A549 (cell line): ENCODE measurements at places on chromosomes 1 and 21.

GRCh38 chr1:151416231-151416630 is 16.9 kb downstream of the PSMB4 start:
- DNase-seq: no peak

DNA sequence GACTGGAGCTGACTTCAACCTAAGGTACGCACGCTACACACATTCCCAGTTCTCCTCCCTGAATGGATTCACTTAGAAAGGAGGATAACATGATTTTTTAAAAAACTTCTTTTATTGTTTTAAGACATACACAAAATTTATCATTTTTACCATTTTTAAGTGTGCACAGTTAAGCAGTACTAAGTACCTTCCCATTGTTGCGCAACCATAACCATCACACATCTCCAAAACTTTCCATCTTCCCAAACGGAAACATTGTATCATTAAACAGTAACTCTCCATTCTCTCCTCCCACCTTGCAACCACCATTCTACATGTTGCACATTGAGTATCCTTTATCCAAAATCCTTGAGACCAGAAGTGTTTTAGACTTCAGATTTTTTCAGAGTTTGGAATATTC is 36.2 kb upstream of the SEC16B start:
- no peak for DNase-seq

DNA sequence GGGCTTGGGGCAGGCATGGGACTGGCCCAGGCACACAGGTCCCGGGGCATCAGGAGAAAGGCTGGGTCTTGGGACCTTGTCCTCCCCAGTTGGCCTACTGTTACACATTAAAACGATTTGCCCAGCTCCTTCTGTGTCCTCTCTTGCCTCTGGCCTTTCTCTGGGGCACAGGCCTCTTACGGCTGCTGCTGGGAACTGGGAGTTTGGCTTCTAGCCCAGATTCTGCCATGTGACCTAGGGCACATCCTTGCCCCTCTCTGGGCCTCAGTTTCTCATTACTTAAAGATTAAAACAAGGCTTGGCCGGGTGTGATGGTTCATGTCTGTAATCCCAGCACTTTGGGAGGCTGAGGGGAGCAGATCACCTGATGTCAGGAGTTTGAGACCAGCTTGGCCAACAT is 14.0 kb downstream of the KDF1 start:
- no peak for DNase-seq

DNA sequence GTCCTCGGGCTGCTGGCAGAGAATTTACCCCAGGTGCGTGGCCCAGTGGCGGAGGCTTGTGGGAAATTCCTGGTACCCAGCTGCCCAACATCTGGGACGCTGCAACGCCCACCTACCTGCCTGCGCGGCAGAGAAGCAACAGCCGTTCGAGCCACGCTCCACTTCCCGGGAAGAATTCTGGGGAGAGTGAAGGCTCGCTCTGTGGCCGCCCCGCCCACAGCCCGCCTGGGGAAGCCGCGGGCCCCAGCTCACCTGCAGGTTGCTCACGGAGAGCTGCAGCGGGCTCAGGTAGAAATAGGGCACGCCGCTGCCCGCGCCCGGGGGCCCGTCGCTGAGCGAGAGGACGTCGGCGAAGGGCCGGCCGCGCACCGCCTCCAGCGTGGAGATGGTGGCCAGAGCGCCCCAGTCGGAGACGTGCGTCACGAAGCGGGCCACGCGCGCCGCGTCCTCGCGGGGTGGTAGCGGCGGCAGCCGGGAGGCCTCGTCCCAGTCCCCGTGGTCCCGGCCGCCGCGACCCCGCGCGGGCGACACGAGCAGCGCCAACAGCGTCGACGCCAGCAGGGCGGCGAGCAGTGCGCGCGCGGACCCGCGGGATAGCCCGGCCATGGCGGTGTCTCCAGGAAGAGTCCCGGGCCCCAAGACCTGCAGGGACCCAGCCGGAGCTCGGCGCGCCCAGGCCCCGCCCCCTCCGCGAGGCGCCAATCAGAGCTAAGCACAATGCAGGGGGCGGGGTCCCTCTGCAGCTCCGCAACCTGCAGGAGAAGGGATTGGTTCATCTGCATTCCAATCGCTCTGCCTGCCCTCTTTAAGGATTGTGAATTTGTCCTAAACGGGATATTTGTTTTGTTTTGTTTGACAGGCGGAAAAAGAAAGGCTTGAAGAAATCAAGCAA is at the start of gene CREG1:
TSS of gene CREG1 (minus strand) at position 627 of the 892 bp plus-strand sequence.
- peak; percentile 93 for DNase-seq

DNA sequence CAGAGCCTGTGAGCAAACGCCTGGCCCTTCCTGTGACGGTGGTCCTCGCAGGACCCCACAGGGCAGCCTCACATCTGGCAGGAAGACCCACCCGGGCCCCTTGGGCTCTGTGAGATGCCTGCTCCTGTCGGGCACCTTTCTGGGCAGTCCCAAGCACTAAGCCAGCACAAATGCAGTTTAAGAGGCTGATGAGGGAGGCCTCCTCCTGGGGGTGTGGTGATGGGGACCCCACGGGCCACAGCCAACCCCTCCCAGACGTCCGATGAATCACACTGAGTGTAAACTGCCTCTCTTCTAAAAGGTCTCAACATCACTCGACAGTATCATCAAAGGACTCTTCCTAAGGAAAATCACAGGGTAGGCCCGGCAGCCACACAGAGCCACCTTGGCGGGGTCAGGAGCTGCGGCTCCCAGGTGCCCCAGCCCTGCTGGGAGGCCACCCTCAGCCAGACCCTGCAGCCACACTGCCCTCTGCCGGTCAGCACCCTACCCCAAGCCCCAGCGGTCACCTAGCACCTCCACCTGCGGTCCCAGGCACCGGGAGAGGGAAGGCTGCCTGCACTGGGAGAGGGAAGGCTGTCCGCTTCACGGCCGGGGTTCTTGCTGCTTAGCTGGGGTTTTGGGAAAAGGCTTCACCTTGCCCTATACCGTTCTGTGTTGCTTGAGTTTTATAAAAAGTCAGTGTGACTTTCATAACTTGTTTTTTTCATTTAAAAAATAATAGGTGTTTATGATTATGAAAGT is 3.9 kb upstream of the PRKCZ start:
- peak; percentile 52 for DNase-seq

- DNase-seq: peak; percentile 62
These were observed 229.7 kb upstream of the CACYBP start for GRCh38 chr1:174769961-174770549.

- peak; percentile 86 for DNase-seq
These were observed 13.8 kb downstream of the PARK7 start for GRCh38 chr1:7975212-7975865.

DNA sequence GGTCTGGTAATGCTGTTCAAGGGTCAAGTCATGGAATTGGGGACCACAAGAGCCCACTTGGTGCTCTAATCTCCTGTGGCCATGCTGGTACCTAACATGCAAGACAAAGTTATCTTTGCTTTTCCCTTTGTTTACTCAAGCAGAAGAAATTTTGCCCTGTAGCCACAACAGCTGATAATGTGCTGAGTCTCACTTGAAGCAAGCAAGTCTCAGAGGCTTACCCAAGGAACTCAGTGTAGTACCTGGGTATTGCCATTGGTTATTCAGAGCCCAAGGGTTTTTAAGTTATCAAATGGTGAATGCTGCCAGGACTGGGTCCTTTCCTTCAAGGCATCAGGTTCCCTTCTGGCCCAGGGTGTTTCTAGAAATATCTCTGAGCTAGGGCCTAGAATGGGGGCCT is 198.9 kb upstream of the RNPC3 start:
- DNase-seq: no peak

DNA sequence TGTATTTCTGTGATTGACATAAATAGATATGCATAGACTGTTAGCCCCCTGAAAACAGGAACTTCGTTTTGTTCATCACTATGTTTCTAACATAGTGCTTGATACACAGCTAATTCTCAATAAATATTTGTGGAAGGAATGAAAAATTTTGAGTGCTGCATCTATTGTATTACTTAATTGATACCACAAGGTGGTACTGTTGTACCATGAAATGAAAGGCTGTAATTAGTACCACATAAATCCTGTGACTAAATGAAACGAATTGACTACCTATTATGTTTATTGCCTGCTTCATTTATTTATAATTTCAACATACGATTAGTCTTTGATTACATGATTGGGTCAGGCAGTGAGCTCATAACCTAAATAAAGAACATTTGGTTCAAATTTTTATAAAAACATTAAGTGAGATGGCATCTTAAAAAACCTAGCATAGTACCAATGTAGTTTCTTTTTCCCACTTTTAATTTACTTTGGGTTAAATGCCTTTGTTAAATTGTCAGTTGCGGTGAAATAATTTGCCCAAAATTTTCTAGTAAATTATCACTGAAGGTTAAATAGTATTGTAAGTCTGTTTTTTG is 15.0 kb upstream of the TGFB2 start:
- peak; percentile 53 for DNase-seq

DNA sequence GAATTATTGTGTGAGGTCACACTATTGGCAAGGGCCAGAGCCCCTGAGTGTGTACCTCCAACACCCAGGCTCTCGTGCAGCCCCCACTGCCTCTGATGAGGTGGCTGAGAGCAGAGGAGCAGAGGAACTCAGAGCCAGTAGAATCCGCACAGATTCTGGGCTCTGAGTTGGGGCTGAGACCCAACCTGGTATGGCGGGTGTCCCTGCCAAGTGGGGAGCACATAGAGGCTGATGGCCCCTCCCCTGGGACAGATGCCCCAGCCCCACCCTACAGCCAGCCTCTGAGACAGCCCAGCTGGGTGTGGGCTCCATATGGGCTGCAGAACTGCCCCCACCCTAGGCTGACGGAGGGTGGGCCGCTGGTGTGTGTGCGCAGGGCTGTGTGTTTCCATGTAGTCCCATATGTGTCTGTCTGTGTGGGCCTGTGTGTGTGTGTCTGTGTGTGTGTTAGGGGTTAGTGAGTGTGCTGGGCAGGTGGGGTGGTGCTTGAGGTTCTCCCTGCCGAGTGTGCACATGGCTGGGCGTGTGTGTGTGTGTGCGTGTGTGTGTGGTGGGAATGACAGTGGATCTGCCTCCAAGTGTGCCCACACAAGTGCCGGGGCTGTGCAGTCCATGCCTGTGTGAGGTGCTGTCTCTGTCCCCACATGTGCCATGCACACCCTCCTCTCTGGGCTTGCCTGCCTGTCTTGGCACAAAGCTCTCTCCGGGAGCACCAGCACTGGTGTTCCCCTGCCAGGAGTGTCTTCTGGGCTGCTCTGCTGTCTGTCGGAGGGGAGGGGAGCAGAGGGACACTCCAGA is 24.4 kb downstream of the FOXO6 start:
- no peak for DNase-seq

DNA sequence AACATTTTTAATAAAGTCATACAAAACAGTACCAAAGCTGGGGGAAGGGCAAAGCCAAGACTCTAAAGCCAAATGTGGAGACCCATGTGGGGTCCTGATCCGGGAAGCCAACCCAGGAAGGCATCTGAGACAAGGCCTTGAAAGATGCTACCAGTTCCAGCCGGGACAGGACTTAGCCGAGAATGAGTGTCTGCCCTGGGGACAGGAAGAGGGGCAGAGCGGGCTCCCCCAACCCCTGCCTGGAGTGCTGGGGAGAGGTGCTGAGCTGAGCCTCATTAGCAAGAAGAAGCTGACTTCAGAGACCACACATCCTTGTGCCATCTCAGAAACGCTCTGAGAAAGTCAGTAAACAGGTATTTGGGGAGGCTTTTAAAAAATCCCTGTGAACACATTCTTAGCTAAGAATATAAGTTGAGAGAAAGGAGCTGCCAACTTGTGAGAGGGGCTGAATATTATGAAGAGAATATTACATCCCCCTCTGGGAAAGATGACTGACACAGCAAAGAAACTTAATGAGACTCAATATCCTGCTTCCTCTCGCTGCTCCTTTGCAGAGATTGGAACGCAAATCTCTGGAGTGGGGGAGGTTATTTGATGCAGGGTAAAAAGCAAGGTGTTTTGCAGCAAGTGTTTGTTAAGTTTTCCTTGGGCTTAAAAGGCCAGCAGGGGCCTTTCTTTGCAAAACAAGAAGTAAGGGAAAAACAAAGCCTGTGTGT is 103.3 kb upstream of the KCND3 start:
- DNase-seq: no peak

DNA sequence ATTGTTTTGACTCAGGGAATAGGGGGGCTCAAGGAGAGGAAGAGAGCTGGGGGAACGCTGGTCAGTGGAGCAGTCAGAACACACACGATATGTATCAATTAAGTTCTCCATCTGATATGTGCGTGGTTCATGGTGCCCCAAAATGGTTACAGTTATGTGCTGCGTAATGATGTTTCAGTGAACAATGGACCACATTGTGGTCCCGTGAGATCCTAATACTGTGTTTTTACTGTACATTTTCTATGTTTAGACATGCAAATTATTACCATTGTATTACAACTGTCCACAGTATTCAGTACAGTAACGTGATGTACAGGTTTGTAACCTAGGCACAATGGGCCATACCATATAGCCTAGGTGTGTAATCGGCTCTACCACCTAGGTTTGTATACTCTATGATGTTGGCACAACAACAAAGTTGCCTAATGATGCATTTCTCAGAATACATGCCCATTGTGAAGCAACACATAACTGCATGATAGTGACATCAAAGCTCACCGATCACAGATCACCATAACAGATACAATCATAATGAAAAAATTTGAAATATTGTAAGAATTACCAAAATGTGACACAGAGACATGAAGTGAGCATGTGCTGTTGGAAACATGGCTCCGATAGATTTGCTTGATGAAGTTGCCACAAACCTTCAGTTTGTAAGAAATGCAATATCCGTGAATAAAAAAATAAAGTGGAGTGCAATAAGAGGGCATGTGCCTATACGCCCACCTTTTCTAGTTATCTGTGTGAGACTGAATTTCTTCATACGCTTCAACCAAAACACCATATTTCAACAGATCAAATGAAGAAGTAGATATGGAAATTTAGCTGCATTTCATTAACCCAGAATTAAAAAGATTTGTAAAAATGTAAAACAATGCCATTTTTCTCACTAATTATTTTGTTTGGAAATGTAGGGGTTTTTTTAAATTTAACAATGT is 14.8 kb upstream of the TMEM54 start:
- DNase-seq: no peak

- DNase-seq: peak; percentile 62
These were observed 15.2 kb upstream of the HMCN1 start for GRCh38 chr1:185719021-185719420.

DNA sequence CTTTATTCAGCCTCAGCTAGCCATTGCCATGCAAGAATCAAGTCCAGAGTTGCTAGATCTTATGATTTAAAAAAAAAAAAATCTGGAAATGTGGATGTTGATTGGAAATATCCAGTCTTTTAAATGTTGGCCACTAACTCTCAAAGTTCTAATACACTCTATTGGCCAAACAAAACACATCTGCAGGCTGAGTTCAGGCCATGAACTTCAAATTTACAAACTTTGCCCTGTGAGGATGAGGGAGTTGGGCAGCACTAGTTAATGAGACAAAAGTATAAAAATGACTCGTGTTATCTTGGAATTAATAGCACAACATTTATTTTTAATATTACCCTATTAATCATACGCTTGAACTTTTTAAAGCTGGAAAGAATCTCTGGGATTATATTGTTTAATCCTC is 432.3 kb downstream of the PLPP3 start:
- DNase-seq: no peak

DNA sequence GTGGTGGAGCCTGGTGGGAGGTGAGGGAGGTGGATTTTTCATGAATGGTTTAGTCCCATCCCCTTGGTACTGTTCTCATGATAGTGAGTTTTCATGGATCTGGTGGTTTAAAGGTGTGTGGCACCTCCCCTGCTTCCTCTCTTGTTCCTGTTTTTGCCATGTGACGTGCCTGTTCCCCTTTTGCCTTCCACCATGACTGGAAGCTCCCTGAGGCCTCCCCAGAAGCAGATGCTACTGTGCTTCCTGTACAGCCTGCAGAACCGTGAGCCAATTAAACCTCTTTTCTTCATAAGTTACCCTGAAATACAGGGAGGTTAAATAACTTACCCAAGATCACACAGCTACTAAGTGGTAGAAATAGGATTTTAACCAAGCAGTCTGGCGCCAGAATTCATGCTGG is 4.3 kb upstream of the HEYL start:
- no peak for DNase-seq

- DNase-seq: no peak
These were observed 97.8 kb upstream of the CSF3R start for GRCh38 chr1:36580524-36580923.
